ENCODE measurements at places on chromosomes 1 and 21. TPM values are rescaled to one million over a fixed set of nuclear protein-coding genes. Genes with fewer than 3 reads are reported as not detected.
A peak's percentile ranks its signal among the peaks of the same experiment; 100 is the strongest.

The CYP4Z1 gene
- not detected for total RNA-seq

The SAMSN1 gene
- total RNA-seq: 51.3 TPM

The FMN2 gene
- total RNA-seq: not detected

The SIPA1L2 gene
- total RNA-seq: 0.62 TPM

The CD48 gene
- 294 TPM for total RNA-seq

The BCAR3 gene
- total RNA-seq: 0.67 TPM

The TDRD10 gene
- total RNA-seq: not detected

GRCh38 chr1:164589961-164590507 is 31.1 kb downstream of the PBX1 start:
- no peaks in the 10 kb centered on the region for H3K36me3 ChIP-seq
- no peak overlapping the region for H3K27ac ChIP-seq

- H3K4me1 ChIP-seq: peaks cover 5% of the 10 kb centered on the region
- DNase-seq: no peak
- H3K27me3 ChIP-seq: peaks cover 2% of the 10 kb centered on the region
- no peak overlapping the region for H3K4me3 ChIP-seq
- H3K27ac ChIP-seq: no peak overlapping the region
Measured at GRCh38 chr1:154845174-154845573, 24.9 kb downstream of the KCNN3 start.

DNA sequence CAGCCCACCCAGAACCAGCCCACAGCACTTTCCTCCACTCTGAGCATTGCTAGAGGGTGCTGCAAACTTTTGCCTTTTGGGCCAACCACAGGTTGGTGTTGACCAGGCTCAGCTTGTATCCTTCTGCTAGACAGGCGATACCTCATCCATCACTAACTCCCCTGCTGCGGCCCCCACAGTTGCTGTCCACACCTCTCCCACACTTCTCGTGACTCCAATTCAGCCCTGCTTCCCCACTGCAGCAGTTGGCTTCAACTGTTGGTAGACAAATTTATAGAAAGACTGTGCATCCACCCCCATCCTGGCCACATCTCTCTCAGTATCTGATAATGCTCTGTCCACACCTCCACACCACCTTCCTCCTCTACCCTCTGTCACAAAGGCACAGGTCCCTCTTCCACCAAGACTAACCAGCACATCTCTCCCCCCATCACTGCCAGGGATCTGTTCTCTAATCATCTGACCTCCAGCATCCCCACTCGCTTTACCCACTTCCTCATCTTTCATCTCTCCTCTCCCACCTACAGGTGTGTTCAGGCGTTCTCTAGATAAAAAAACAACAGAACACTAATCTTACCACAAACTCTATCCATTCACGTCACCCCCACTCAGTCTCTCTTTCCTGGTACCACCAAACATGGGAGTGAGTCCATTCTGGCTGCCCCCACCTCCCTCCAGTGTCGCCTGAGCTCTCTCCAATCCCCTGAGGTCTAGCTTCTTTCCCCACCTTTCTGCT is 15.8 kb upstream of the SLC25A44 start:
- peaks cover 30% of the 10 kb centered on the region for H3K4me1 ChIP-seq
- peaks cover 18% of the 10 kb centered on the region for H3K36me3 ChIP-seq

DNA sequence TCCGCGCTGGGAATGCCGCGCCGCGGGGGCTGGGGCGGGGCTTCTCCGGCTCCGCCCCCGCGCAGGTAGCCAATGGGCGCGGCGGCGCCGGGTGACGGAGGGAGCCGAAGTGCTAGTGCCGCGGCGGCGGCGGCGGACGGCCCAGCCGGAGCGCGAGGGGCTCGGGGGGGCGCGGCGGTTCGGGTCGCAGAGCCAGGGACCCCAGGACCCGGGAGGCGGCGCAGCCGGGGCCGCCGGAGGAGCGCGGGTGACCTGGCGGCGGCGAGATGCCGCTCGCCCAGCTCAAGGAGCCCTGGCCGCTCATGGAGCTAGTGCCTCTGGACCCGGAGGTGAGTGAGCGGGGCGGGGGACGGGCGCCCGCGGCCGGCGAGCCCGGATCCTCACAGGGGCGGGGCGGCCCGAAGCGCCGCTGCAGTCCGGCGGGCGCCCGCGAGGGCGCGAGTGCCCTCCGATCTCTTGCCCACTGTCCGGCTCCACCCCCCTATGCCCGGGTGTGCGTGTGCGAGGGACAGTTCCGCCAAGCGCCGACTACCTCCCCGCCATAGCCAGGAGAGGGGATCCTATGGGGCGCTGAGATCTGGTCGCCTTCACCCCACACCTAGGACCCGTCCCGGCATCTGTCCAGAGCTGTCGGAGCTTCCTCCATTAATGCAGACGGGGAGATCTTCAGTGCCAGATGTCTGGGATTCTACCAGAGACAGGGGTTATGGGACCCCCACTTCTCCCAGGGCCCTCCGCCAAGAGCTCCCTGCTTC is at the start of gene RPS6KA1:
RPS6KA1 (plus strand) TSS at position 107 of the 755 bp plus-strand sequence; CDS start at position 267, 160 bp downstream.
- peak within 1 kb of the TSS; percentile 86 for H3K27ac ChIP-seq
- H3K4me1 ChIP-seq: peaks cover 31% of the 10 kb centered on the region
- H3K36me3 ChIP-seq: peaks cover 1% of the 10 kb centered on the region
- DNase-seq: peak; percentile 62
- peak within 1 kb of the TSS; percentile 86 for H3K4me3 ChIP-seq

GRCh38 chr1:29651684-29652665 is 415.7 kb downstream of the PTPRU start:
- no peak for DNase-seq
- no peak overlapping the region for H3K27ac ChIP-seq
- H3K36me3 ChIP-seq: no peaks in the 10 kb centered on the region
- no peaks in the 10 kb centered on the region for H3K4me1 ChIP-seq

DNA sequence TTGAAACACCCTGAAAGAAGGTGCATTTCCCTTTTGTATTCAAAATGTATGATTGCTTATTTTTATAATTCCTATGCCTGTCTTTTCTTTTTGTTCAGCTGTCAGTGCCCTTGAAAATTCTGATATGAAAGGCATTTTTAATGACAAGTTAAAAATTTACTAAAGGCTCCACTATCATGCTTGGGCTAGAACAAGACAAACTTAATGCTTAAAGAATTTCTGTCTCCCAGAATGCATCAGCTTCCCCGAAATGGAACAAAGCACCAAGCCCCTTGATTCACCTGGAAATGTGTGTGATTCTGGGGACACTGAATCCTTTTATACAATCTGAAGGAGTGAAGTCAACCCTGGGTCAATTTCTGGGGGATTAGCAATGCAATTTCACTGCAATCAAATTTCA is 457.5 kb downstream of the LMO4 start:
- H3K36me3 ChIP-seq: no peaks in the 10 kb centered on the region
- no peaks in the 10 kb centered on the region for H3K4me1 ChIP-seq
- no peak overlapping the region for H3K4me3 ChIP-seq

- no peak for DNase-seq
- no peak overlapping the region for H3K4me3 ChIP-seq
- peaks cover 7% of the 10 kb centered on the region for H3K4me1 ChIP-seq
- H3K27me3 ChIP-seq: no peaks in the 10 kb centered on the region
Measured at GRCh38 chr1:40210511-40211204, 37.1 kb upstream of the TMCO2 start.

GRCh38 chr1:178092878-178093493 is 918 bp upstream of the RASAL2 start:
- H3K27me3 ChIP-seq: peaks cover 45% of the 10 kb centered on the region

DNA sequence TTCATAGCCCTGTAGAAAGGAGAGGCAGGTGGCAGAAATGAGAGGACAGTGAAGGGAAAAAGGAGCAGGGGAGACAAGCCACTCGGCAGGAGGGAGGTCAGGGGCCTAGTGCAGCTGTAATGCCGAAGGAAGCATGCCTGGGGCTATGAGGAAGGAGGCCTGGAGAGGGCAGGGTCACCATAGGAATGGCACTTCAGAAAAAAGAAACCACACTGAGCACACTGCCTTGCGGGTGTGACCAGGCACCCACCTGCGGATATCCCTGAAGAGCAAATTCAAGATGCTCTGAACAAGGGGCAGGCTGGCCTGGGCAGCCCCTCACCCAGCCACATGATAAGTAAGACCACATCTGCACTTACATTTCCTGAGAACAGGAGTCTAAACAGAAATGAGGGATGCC is 104.7 kb downstream of the JAK1 start:
- H3K4me3 ChIP-seq: no peak overlapping the region
- H3K27me3 ChIP-seq: no peaks in the 10 kb centered on the region
- H3K4me1 ChIP-seq: peaks cover 33% of the 10 kb centered on the region
- H3K27ac ChIP-seq: peak overlapping the region; percentile 51

DNA sequence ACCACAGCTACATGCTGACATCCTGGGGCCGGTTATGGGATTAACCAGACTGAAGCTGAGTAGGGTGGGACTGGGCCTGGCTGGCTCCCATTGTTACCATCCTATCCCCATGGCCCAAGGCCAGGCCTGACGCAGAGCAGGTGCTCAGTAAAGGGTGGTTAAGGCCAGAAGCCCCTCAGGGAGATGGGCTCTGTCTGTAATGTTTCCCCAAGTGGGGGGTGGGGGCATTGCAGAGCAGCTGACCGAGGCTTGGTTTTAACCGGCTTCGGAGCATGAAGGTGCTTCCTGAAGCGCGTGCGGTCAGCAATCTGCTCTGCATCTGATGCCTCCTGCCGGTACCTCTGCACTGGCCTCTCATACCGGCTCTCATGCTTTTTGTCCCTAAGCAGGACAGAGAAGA is 83.4 kb upstream of the ACTL8 start:
- no peaks in the 10 kb centered on the region for H3K27me3 ChIP-seq
- DNase-seq: no peak
- H3K4me1 ChIP-seq: no peaks in the 10 kb centered on the region
- no peak overlapping the region for H3K4me3 ChIP-seq

GRCh38 chr1:27557596-27558340 is 46.2 kb downstream of the AHDC1 start:
- DNase-seq: no peak
- peaks cover 7% of the 10 kb centered on the region for H3K36me3 ChIP-seq
- H3K27ac ChIP-seq: peak overlapping the region; percentile 47
- no peak overlapping the region for H3K4me3 ChIP-seq

DNA sequence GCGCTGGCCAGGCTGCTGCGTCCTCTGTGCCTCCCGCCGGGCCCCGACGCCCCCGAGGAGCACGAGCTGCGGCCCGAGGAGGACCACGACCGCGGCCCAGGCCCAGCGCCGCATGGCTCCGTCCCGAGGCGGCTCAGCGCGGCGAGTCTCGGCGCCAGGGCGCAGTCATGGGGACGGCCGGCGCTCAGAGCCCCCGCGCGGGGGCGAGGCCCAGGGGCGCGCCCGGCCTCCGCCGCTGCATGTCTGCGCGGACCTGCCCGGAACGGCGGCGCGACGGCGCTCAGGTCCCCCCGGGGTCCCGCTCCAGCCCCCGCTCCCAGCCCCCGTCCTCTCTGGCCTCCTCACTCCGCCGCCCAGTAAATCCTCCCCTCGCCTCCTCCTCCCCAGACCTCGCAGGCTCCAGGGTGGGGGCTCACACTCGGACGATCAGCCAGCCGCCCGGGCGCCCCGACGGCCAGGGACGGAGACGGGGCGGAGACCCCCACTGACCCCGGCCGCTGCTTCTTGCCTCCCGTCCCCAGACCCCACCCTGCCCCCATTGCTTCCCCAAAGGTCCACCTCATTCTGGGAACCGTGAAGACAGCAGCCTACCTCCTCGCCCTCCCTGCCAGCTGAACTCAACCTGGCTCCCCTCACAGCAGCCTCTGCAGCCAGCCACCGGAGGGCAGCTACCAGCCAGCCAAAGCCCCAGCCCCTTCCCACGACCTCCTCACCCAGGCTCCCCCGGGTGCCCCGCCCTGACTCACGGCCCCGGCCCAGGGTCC is at the start of gene C1QTNF12:
C1QTNF12 (minus strand) TSS at position 146 of the 764 bp plus-strand sequence; CDS start at position 114, 32 bp downstream.
- DNase-seq: no peak
- H3K4me3 ChIP-seq: no peak within 1 kb of the TSS
- H3K27ac ChIP-seq: no peak within 1 kb of the TSS
- peaks cover 5% of the 10 kb centered on the region for H3K27me3 ChIP-seq
- H3K4me1 ChIP-seq: peaks cover 9% of the 10 kb centered on the region
- H3K36me3 ChIP-seq: peaks cover 2% of the 10 kb centered on the region

- H3K4me3 ChIP-seq: no peak overlapping the region
- H3K4me1 ChIP-seq: no peaks in the 10 kb centered on the region
- H3K27ac ChIP-seq: no peak overlapping the region
- no peak for DNase-seq
Measured at GRCh38 chr1:110440877-110441276, 10.1 kb upstream of the PROK1 start.

DNA sequence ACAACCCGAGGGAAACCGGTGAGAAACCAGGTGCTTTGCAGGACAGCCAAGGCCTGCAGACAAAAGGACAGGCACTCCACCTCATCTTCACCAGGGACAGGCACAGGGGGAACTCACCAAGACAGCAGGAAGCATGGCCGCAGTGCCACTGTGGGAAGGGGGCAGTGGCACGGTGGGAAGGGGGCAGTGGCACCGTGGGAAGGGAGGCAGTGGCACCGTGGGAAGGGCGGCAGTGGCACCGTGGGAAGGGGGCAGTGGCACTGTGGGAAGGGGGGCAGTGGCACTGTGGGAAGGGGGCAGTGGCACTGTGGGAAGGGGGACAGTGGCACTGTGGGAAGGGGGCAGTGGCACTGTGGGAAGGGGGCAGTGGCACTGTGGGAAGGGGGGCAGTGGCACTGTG is 28.4 kb upstream of the LRRC47 start:
- no peaks in the 10 kb centered on the region for H3K4me1 ChIP-seq
- H3K36me3 ChIP-seq: peaks cover 22% of the 10 kb centered on the region
- H3K27ac ChIP-seq: no peak overlapping the region
- no peak overlapping the region for H3K4me3 ChIP-seq

- peak overlapping the region; percentile 54 for H3K27ac ChIP-seq
- peaks cover 52% of the 10 kb centered on the region for H3K36me3 ChIP-seq
- H3K4me3 ChIP-seq: no peak overlapping the region
- no peak for DNase-seq
- H3K27me3 ChIP-seq: no peaks in the 10 kb centered on the region
Measured at GRCh38 chr1:42669936-42670335, 11.7 kb downstream of the PPIH start.

DNA sequence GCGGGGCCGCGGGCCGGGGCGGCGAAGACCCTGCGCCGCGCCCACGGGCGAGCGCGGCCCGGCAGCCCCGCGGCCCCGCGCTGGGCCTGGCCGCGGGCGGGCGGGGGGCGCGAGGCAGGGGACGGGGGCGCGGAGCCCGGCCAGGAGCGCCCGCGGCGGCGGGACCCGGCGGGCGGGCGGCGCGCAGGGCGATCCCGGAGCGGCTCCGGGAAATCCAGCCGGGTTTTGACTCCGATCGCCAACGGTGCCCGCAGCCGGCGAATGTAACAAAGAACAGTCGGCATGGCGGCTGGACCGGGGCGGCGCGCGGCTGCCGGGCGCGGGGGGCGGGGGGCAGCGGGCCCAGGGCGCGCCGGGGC is 334 bp downstream of the PRDM15 start:
- H3K27me3 ChIP-seq: no peaks in the 10 kb centered on the region
- DNase-seq: peak; percentile 83
- H3K4me3 ChIP-seq: peak overlapping the region; percentile 56
- peaks cover 23% of the 10 kb centered on the region for H3K4me1 ChIP-seq
- peak overlapping the region; percentile 81 for H3K27ac ChIP-seq

Measured in activated CD4-positive, alpha-beta T cell treated with anti-CD3 and anti-CD28 coated beads, Interleukin-2, amount 10 ng/mL, durations not matched to agents 7 days and 5 days (primary cell).